ENCODE measurements at places on chromosomes 5 and 9. TPM values are rescaled to one million over a fixed set of nuclear protein-coding genes. Genes with fewer than 3 reads are reported as not detected.
A peak's percentile ranks its signal among the peaks of the same experiment; 100 is the strongest.

Gene PCDHGC5
- 11.5 TPM for total RNA-seq

Gene AFF4
- 77.5 TPM for total RNA-seq

Gene ANXA1
- 910 TPM for total RNA-seq

GRCh38 chr9:19451240-19452087 lies 42.7 kb downstream of the ACER2 start:
- no peak for DNase-seq

DNA sequence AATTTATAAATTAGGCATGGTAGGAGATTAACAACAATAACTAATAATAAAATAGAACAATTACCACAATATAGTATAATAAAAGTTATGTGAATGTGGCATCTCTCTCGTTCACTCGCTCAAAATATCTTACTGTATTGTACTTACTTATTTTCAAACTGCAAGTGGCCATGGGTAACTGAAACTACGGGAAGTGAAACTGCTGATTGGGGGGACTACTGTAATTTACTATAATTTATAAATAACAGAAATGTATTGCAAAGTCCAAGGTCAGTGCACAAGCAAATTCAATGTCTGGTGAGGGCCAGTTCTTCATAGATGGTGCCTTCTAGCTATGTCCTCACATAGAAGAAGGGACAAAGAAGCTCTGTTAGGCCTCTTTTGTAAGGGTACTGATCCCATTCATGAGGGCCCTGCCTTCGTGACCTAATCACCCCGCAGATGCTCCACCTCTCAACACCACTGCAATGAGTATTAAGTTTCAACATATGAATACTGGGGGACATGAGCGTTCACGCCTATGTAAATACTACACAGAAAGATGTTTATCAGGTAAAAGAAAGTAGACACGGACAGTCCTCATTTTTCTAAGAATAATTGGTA lies 39.0 kb downstream of the KCNIP1 start:
- no peak for DNase-seq

DNA sequence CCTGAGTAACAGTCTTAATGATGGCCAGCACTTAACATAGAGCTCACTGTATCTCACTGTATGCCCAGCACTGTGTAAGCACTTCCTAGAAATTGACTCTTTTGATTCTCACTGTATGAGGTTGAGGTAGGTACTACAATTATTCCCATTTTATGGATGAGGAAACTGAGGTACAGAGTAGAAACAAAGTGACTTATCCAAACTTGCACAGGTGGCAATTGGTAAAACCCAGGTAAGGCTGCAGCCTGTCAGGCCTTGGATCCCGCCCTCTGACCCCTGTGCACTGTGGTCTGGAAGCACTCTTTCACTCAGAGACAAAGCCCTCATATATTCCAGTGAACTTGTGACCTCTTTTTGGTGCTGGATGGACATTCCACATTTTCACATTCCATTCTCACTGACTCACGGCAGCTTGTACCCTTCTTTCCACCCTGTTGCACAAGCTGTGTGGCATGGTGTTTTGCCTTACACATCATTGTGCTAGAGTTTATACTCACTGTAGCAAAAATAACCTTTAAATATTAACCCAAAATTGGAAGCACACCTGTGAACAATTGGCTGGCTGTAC lies 21.7 kb downstream of the ANKRD55 start:
- DNase-seq: no peak

GRCh38 chr5:231661-232060 lies 13.5 kb downstream of the SDHA start:
- DNase-seq: no peak

GRCh38 chr9:21070171-21070571 lies 7.6 kb downstream of the IFNB1 start:
- DNase-seq: peak; percentile 47

GRCh38 chr9:78807286-78807685 lies 510.4 kb downstream of the PSAT1 start:
- DNase-seq: no peak

DNA sequence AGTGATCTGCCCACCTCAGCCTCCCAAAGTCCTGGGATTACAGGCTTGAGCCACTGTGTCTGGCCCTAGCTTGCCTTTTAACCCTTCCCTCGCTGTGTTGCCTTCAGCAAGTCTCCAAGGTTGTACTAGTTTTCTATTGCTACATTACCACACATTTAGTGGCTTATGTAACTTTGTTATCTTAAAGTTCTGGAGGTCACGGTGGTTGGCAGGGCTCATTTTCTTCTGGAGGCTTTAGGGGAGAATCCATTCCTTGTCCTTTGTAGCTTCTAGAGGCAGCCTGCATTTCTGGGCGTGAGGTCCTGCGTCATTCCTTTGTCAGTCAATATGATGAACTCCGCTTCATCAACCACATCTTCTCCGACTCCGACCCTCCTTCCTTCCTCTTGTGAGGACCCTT lies 2.9 kb upstream of the PRRC2B start:
- DNase-seq: no peak
